ENCODE measurements at places on chromosomes 1 and 21.

- DNase-seq: no peak
Observed at GRCh38 chr1:22329148-22329515, 122.5 kb upstream of the ZBTB40 start.

DNA sequence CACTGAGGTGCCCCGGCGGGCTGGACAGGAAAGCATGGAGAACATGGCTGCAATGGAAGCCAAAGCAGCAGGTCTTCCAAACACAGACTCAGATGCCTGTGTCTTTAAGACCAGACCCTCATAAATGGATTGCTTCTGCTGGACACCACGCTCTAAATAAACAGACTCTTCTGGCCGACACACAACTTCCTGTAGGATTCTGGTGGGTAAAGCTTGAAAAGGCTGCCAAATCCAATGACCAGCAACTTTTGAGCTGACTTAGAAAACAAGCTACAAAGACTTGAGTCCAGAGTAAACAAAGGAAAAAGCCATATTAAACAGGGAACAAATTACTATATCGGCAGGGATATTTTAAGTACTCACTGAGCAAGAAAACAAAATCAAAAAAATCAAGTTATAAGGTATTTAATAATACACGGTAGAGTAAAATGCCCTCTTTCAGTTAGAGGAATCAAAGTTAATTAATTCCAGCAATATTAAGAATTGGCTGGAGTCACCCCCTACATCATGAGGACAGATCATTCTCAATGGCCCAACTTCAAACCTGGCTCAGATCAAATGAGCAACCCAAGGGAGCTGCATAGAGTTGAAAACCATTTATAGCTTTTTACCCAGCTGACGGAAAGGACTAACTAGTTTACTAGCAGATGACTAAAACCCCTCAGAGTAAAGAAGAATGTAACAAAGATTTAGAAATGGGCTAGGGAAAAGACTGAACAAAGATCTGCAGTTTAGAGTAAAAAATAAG, 102.4 kb downstream of the TGFBR3 start:
- no peak for DNase-seq

DNA sequence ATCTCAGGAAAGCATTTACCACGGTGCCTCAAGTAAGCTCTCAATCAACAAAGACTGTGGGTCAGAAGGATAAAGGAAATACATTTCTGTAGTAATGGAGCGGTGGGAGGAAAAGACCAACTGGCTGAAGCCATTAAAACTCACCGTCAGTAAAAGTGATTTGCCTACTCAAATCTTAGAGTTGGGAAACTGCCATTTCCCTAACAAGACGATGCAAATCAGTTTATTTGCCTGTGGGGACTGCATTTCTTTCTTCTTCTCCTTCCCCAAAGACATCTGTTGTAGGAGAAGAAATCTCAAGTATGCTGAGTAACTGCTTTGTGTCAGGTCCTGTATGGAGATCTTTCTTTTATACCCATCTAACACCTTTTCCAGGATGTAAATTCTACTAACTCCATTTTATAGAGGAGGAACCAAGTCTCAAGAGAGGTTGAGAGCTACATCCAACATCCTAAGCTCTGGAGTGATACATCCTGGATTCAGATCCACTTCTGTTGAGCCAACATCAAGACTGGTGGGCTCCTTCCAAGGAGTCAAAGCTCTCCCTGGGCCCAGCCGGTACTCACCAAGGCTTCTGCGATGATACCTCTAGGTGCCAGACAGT, 219.3 kb upstream of the FGGY start:
- DNase-seq: no peak

GRCh38 chr1:5740450-5740849, 251.8 kb downstream of the NPHP4 start:
- no peak for DNase-seq

GRCh38 chr1:237228421-237228820, 186.4 kb downstream of the RYR2 start:
- DNase-seq: no peak

DNA sequence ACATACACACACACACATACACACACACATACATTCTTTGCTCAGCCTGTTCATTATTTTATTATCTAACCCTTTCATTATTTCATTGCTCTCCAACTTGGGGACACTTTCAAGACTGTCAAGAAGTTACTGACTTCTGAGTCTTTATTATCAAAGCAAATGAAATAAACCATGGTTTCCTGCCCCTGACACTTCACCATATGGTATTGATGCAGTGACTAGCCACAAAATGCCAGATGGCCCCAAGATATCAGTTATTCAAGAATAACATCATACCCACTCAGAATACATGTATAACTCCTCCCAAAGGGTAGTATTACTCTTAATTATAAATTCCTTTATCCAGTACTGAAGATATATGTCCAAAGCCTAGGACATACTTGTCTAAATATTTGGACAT, 197.3 kb downstream of the MRPL39 start:
- no peak for DNase-seq

DNA sequence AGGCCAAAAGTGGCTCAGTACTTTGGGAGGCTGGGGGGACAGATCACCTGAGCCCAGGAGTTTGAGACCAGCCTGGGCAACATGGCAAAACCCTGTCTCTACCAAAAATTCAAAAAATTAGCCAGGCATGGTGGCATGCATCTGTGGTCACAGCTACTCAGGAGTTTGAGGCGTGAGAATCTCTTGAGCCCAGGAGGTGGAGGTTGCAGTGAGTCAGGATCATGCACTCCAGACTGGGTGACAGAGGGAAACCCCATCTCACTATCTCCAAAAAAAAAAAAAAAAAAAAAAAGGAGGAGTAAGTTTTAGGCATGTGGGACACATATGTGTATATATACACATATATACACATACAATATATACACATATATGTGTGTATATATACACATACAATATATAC, 165.3 kb upstream of the DPYD start:
- DNase-seq: peak; percentile 87

DNA sequence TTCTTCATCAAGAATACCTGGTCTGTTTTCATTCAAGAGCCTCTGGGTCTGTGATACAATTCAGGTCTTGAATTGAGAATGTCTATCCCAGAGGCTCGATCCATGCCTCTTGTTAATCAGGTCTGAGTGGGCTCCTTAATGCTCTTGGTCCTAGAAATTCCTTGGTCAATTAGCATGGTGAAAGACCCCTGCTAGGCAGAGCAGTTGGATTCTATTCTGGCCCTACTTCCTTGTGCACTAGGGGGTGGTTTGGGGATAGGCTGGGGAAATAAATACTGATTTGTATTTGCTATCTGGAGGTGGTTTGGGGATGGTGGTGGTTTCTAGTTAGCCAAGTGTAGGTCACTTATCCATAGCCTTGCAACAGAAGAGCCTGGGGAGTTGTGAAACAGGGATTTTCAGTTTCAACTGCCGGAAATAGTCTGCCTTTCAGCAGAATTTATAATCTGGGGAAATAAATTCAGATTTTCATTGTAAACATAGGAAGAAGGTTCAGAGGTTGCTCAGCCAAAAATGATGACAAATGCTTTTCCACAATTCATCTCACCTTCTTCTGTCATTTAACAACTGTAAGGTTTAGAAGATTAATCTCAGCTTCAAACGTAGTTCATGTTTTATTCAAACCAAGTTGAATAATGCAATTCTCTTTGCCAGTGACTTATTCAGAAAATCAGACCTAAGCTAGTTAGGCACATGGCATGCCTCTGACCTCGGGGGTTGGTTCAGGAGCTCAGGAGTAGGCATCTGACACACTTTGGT, 22.2 kb upstream of the SCAF4 start:
- no peak for DNase-seq
